AG10803 (cell line): ENCODE measurements at places on chromosomes 4 and X.

- DNase-seq: no peak
Measured at GRCh38 chrX:1325515-1326116, 11.0 kb upstream of the IL3RA start.

DNA sequence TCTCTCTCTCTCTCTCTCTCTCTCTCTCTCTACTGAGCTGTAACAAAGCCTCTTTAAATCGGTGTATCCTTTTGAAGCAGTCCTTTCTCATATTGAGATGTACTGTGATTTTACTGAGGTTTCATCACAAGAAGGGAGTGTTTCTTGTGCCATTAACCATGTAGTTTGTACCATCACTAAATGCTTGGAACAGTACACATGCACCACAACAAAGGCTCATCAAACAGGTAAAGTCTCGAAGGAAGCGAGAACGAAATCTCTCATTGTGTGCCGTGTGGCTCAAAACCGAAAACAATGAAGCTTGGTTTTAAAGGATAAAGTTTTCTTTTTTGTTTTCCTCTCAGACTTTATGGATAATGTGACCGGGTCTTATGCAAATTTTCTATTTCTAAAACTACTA is 37.2 kb downstream of the HPF1 start:
- no peak for DNase-seq

DNA sequence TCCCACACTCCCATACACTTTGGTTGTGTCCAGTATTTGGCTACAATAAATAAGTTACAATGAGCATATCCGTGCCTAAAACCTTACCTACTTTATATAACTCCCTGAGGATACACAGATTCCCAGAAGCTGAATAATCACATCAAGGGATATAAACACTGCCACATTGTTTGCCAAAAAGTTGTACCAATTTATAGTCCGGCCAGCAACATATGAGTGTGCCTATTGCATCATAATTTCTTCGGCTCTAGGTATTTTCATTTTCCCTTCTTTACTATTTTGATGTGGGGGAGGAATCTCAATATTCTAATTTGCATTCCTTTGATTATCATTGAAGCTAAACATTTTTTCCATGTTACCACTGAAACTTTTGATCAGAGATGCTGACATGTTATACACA is 146.4 kb downstream of the PCDH19 start:
- peak; percentile 0 for DNase-seq

DNA sequence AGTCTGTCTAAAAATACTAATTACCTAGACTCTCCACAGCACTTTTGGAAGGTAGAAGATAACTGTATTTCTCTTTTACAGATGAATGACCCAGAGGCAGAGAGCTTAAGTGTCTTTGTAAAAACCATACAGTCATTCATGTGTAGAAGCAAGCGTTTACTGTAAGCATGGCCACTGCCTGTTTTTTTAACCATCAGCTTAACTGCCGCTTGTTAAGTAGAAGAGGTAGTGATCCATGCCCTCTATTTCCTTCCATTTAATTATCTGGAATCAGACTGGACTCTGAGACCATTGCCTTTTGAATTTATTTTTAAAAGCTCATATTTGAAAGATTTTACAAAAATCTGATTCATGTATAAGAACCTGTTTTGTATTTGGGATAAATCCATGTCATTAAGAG is 111.2 kb upstream of the TECRL start:
- no peak for DNase-seq

- no peak for DNase-seq
Measured at GRCh38 chrX:104172121-104172520, 5.9 kb downstream of the FAM199X start.

DNA sequence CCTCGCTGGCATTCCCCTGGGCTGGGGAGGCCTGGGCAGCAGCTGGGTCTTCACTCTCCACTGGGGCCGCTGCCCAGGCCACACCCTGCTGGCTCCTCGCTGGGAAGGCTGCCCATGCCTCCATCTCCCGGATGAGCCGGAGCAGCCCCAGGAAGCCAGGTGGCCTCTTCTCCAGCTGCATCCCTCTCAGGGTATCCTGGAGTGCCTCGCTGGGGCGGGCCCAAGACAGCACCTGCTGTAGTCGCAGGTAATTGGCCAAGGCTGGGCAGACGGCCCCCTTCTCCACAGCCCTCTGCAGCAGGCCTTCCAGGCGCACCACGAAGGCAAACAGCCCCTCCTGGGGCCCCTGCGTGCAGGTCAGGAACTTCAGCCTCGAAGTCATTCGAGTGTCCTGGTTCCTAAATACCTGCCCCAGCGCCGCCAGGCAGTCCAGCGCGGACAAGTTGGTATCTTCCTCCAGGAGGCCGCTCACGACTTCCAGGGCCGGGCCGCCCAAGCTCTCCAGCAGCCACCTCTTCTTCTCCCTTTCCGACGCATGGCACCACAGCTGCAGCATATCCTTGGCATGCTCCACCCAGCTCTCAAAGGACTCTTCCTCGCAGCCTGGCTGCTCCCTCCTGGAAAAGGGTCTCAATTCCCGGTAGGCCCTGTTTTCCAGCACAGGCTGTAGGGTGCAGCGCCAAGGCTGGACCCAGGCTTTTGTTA is 3.7 kb downstream of the PNMA6E start:
- DNase-seq: no peak
